ENCODE measurements at places on chromosomes 5 and 9.

DNA sequence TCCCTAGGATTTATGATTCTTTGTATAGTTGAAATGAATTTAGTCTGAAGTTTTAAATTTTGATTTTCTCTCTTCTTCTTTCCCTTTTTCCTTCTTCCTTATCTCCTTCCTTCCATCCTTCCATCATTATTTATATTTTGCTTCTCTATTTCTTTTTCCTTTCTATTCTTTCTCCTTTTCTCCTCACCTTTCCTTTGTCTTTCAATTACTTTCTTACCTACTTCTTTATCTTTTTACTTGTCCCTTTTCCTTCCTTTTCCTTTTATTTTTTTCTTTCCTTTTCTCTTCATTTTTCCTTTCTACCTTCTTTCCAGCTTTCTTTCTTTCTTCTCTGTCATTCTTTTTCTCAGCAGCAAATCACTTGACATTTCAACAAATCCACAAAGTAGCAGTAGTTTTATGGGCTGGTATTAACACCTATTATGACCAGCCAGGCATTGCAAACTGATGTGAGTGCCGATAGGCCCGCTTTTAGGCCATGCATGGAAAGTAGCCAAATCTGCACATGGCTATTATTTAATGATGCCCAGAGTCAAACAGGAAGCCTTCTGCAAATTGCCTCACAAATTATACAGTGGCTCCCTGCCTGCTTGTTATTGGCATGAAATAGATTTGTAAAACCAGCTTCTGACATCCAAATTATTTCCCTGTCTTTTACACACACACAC, 37.1 kb upstream of the NR3C1 start:
- no peak for DNase-seq

GRCh38 chr5:8196061-8196460, 327.1 kb downstream of the MTRR start:
- DNase-seq = no peak

DNA sequence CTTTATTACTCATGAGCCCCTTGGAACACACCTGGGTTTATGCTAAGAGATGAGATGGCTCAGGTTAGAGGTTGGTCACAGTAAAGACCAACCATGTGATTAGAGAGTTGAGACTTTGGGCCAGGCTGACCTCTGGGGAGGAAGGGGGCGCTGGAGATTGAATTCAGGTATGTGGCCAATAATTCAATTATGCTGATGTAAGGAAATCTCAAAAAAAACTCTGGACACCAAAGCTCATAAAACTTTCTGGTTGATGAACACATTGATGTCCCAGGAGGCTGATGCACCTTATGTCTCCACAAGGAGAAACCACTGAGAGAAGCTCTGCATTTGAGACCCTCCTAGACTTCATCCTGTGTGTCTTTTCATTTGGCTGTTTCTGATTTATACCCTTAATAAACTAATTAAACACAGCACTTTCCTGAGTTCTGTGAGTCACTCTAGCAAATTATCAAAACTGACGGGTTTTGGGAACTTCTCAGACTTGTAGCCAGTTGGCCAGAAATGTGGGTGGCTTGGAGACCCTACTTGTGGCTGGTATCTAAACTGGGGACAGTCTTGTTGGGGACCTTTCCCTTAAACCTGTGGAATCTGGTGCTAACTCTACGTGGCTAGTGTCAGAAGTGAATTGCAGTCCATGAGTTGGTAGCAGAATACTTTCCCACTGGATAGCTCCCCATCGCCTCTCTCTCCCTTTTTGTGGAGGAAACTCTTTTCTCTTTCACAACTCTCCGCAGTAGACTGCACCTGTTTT, 7.5 kb upstream of the CCL27 start:
- DNase-seq = no peak

DNA sequence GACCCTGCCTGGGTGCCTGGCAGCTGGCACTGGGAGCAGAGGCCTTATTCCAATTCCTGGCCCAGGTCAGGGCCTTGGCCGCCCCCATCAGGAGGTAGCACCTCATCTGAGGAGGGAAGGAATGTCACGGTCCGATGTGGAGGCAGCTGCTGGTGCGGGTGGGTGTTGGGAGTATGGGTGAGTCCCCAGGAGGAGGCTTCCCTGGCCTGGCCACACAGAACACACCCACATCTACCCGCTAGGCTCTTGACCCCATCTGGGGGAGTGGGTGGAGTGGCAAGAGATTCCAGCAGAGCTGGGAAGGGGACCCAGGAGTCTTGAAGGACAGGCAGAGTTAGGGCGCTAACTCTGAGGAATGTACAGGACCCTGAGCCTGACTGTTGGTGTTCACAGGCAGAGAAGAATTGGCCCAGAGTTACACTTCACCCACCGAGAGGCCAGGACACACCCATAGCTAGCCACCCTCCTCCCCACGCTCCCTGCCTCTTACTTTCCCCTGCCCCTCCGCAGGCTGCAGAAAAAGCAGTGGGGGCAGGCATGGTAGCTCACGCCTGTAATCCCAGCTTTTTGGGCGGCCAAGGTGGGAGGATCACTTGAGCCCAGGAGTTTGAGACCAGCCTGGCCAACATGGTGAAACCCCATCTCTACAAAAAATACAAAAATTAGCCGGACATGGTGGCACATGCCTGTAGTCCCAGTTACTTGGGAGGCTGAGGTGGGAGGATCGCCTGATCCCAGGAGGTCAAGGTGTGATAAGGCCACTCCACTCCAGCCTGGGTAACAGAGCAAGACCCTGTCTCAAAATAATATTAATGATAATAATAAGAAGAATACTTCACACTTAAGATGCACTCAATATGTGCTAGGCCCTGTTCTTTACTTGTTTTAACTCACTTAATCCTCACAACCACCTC, 6.0 kb downstream of the OLFML2A start:
- no peak for DNase-seq

DNA sequence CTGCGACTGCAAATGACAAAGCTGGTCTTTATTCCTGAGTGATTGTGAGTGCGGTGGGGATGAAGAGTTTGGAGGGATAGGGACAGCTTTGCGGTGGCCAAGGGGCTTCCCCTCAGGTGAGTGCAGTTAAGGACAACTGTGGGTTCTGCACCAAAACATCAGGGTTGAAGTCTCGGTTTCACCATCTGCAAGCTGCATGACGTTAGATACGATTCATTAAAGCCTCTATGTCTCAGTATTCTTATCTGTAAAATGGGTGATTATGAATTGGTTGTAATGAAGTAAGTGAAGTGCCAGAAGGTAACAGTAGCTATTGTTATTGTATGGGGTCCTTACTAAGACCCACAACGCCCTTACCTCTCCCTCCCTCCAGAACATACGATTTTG, 226.8 kb upstream of the DAPK1 start:
- DNase-seq = no peak

DNA sequence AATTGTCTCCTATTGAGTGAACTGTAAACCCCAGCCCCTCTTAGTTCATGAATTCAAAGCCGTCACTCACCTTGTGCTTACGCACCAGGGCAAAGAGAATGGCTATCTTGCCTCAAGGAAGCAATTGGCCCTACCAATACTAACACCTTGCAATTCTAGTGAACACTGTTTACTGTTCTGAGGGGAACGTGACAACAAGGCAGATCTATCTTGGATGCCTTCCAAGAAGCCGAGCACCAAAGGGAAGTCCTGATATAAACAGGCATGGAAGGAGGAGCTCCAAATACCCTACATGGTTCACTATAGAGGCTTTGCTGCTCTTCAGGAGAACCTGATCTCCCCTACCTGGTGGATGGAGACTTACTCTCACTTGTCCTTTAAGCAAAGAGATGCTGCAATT, 1.7 kb upstream of the PLPPR1 start:
- no peak for DNase-seq

All from Kasumi-1 (cell line).